ENCODE measurements at places on chromosomes 12 and 14.

DNA sequence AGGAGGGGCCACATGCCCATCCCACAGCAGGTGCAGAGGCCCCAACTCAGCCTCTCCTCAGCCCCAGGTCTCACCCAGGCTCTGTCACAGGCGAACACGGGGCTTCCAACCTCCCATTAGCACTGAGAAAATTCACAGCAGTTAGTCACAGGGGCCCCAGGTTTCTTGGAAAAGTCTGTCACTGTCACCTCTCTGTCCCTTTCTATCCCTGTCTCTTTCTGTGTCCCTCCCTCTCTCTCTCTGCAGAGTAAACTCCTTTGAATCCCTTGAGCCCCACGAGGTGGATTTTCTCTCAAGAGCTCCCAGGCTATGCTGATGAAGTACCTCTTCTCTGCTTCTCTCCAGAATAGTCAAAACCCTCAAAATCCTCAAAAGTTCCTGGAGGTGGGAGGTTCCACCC is 14.0 kb upstream of the ENDOU start:
- DNase-seq: no peak

GRCh38 chr12:108689314-108690190 is 41.8 kb downstream of the CORO1C start:
- DNase-seq: no peak

DNA sequence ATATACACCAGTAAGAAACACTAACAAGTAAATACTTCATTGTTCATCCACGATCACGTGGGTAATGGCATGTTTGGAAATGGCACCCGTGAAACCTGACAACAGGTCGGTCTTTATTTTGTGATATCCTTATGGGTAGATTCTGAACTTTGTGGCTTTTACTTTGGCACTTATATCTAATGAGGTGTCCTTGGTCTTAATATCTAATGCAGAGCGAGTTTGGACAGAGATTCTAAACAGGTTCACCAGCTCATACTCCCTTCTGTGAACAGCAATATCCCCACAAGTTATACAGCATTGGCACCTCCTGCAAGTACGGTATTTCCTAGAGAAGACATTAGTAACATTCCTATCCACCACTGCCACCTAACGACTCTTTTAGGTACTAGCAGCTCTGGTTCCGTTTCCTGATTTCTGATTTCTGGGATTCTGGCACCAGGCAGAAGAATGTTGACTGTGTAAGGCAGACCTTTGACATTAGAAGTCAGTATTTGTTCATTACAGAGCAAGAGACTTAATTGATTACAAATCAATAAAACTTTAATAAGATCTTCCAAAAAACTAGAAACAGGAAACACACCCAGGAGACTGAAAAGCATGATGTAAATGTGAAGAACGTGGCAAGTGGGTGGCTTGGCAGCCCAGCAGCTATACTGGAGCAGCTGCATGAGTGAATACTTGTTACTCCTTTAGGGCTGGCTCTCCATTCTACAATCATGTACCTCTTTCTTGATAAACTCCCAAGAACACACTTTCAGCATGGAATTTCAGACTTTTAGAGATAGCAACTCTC is 2.5 kb downstream of the ANG start:
- DNase-seq: peak; percentile 78

DNA sequence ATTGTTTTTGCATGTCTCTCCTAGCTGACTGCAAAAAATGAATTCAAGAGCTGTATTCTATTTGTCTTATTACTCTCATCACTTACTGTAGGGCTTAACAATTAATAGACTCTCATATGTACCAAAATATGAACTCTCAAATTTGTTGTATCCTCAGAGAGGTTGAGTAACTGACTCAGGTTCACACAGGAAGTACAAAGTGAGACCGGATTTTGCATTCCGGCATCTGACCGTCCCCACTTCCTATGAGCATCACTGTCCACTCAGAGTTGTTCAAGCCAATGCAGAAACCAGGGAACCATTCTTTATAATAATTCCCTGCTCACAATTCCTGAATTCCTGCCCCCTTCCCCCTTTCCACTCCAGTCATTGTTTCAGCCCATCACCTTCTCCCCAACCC is 113.3 kb upstream of the AMIGO2 start:
- no peak for DNase-seq

- DNase-seq: no peak
These were observed 286.3 kb downstream of the ITPR2 start for GRCh38 chr12:26546535-26547314.

DNA sequence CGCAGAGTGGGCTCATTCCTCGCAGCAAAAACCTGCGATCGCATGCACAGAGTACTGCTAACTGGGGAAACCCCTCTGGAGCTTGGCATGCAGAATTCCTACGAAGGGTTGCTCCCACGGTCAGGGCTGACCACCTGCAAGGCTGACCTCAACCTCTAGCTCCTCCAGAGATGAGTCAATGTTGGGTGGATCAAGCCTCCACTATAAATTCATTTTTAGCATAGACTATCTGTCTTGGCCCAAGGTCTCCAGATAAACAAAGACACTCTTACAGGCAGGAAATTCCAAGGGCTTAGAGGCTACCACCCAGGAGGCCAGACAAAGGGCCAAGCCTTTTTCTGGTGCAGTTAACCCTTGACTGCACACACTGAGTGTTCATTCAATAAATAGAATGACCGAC is 296.5 kb downstream of the TMEM132D start:
- DNase-seq: no peak

GRCh38 chr12:127024791-127025190 is 1242.2 kb upstream of the TMEM132C start:
- DNase-seq: no peak

- no peak for DNase-seq
These were observed 493.3 kb downstream of the APAF1 start for GRCh38 chr12:99138393-99138792.

- no peak for DNase-seq
These were observed 13.4 kb downstream of the HECTD4 start for GRCh38 chr12:112368856-112369255.

GRCh38 chr12:98737322-98737712 is 92.2 kb downstream of the APAF1 start:
- no peak for DNase-seq

- no peak for DNase-seq
These were observed 1231.7 kb upstream of the TMEM132C start for GRCh38 chr12:127035011-127035879.

DNA sequence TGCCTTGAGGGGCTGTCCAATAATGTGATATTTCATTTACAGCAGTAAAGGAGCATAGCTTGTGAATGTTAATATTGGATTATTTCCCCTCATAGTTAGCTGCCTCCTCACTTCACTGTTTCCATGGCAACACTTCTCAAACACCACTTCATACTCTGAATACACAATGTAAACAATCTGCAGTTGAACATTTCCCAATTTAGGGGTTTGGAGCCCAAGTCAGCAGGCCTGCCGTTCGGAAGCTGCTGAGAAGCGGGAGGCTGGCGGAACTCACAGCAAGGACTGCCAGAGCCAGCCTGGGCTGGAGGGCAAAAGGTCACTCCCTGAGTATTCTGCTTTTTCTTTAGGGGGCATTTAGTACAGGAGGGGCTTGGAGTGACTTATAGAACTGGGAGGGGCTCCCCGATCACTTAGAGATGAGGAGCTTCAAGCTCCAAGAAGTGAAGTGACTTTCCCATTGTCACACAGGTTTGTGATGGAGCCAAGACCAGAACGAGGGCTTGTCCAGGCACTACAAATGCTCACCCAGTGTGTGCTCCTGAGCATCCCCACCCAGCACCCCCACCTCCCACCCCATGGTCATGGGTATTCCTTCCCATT is 12.1 kb upstream of the SLC24A4 start:
- DNase-seq: no peak

GRCh38 chr14:70082394-70082793 is 106.4 kb downstream of the SLC8A3 start:
- DNase-seq: no peak

- DNase-seq: no peak
These were observed 1.6 kb upstream of the AQP6 start for GRCh38 chr12:49971141-49971540.

DNA sequence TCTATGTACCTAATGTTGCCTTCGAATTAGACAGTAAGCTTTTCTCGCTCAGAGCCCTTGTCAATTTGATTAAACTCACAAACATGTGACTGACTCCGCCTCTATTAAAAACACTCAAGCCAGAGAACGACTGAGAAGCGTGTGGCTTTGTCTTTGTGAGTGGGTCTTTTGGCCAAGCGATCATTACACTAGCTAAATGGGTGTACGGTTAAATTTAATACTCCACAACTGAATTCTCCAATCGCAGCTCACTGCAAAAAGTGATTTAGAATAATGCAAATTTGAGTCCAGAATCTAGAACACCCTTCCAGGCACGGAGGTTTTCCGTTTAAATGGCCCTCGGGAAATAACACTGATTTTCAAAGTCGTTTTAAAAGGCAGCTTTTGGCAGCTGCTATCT is 253.7 kb downstream of the EFCAB11 start:
- no peak for DNase-seq

DNA sequence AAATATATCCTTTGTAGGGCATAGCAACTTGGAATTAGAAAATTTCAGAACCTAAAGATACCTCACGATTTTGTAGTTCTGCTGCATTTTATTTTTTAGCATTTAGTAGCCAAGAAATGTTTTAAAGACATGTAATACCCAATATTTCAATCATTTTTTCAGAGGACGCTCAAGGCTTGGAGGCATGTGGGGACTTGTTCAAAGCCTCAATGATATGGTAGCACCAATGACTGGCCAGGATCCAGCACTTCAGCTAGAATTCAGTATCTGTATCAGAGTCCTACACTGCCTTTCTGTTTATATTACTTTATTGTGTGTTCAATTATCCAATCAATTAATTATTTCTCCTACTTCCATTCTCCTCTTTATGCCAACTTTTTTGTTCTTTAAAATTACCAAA is 154.8 kb upstream of the NEDD1 start:
- DNase-seq: no peak

DNA sequence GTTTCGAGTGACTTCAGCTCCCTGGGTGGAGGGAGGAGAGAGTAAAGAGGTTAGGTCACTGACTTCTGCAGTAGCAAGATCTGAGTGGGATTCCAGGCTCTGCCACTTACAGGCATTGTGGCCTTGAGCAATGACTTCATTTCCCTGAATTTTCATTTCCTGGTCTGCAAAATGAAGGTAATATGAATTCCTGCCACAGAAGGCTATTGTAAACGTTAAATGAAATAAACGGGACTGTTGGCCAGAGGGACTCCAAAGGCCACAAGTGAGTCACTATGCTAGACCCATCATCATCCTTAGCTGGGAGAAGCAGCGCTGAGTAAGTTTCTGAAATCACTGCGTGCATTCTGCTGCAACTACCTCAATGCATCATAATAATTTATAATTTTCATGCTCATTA is 807.8 kb downstream of the AACS start:
- no peak for DNase-seq

DNA sequence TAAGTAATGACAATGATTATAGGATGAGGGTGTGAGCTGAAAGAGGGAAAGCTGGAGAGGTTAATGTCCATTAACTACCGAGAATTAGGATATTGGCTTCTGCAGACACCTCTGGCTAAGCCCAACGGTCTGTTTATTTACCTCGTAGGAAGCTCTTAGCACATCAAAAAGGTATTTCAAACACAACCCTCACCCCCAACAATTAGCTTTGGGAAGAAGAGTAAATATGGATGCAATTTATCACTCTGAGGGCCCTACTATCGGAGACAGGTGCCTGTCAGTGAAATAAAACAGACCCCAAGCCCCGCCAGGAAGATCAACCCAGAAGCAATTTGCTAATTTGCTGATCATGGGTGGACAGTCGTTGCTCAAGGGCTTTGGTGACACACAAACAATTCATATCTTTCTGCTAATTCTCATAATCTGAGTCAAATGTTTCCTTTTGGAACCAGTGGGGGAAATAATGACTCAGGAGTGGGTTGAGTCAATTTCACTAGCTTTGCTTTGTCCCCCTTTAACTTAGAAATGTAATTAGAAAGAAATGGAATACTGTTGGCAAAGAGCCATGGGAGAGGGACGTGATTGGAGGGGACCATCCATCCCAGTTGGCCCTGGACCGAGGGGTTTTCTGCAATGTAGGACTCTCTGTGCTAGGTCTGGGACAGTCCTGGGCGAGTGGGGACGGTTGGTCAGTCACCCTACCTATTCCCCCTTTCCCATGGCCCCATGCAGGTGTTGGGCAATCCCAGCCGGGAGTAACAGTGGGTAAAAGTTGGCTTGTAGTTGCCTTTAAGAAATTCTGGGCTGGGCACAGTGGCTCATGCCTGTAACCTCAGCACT is 99.1 kb upstream of the MED13L start:
- DNase-seq: no peak

DNA sequence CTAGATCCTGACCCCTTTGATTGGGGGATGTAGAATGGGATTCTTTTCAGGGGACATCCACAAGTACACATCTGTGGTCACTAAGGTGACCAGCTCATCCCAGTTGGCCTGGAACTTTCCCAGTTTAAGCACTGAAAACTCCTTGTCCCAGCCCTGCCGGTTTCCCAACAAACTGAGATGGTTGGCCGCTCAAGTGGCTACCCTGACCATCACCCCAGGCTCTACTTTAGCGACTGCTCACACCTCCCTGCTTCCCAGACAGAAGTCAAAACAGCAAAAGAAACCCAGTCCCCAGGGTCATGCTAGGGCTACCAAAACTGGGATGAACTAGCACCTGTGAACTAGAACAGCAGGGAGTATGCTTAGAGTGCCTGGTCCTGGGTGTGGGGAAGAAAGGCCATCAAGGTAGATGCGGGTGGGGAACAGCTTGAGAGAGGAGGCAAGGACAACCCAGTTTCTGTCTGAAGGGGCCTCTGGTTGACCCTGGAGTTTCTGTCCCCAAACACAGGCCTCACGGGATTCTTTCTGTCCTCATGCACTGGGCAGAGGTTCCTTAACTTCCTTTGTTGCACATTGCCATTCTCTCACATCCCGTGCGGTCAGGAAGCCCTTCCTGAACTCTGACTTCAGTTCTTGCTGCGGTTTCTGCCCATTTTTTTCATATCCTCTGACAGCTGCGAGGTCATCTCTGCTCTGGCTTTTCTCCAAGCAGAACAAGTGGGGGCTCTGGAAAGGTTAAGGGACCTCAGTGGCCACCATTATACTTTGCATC is 1.6 kb downstream of the LTB4R start:
- DNase-seq: peak; percentile 91

GRCh38 chr14:99359906-99360305 is 87.9 kb upstream of the BCL11B start:
- no peak for DNase-seq

GRCh38 chr14:104157016-104157928 is 18.9 kb downstream of the KIF26A start:
- DNase-seq: no peak

DNA sequence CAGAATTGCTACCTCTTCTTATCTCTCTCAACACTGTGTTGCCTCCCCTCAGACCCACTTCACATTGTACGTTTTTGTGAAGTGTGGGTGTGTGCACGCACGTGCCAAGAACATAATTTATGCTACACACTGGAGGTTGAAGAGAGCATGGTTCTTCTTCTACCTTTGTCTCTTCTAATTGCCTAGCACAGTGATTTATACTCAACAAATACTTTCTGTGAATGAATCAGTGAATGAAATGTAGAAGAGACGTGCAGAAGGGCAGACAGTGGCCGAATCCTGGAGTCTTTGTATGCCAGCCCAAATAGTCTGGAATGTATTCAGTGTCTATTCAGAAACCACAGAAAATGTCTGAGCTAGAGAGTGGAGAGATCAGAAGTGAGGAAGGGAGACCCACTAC is 4.6 kb upstream of the SAMD4A start:
- no peak for DNase-seq
